ENCODE measurements at places on chromosomes 5 and 9.

DNA sequence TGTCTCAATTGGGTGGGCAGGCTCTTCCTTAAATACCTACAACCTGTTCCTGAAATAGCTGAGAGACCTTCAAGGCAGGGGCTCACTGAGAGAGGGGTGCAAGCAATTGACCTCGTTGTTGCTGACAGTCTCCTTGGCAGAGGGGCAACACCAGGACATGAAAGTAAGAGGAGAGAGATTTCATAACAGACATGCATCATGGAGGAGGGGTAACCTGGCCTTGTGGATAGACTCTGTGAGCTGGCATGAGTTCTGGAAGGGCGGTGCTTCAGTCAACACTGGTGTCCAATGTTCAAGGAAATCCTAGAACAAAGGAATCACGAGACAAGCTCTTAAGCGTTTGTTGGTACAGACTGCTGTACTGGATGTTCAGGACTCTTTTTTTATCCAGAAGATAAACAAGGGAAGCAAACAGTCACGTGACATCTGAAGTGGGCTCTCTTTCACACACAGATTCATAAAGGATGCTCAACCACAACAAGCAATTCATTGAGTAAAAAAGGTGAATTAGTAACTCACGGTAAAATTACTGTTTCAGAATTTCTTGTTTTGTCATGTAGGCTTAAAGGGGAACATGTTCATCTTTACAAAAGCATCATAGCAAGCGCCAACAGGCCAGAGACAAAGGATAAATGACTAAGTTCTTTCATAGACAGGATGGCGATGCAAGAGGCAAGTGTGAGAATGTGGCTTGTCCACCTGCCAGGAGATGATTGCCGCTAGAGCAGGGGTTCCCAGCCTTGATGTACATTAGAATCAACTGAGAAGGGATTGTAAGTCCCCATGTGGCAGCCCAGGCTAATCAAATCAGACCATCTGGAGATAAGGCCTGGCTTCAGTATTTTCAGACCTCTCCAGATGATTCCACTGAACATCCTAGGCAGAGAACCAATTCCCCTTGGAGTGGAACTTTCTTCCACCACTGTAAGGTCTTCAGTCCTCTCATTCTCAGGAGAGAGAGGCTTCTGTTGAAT, 20.7 kb downstream of the ANKRA2 start:
- DNase-seq, result no peak

DNA sequence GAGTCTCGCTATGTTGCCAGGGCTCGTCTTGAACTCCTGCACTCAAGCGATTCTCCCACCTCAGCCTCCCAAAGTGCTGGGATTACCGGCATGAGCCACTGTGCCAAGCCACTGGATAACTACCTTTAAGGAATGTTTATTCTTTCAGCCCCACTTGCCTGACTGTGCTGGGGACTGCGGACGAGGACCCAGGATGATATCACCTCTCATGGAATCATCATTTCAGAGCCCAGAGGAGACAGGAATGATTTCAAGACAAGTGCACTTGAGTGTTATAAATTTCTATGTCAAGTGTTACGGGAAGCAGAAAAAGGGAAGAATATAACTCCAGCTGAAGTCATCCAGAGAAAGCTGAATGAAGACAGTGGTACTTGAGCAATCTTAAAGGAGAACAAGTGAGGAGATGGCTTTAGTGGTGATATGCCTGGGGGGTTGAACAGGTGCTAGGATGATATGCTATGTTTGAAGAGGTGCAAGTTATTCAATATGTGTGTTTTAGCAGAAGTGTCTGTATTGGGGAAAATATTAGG, 109.3 kb downstream of the DCP2 start:
- DNase-seq, result no peak

GRCh38 chr5:35233601-35234000, 3.3 kb upstream of the PRLR start:
- DNase-seq, result no peak

DNA sequence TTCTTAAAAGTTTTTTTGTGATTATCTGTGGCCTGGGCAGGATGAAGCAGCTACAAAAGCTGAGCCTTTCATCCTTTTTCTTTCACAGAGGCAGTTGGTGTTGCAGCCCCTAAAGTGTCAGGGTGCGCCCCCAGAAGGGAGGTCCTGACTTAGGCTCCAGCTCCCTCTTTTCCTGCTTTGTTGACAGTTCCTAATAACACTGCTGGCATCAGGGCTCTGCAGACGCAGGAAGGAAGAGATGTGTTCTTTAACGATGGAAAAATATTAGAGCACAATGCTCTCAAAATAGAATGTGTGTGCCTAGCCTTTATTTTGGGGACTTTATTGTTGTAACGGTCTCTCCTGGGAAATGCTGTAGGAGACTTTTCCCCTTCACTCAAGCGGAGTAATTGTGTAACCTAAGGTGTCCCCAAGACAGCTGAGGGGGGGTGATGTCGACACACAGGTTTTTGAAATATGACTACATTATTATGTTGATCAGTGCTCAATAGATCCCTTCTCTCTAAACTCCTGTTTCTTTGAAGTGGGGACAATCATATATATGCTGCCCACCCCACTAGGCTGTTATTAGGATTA, 135.6 kb downstream of the SEMA6A start:
- no peak for DNase-seq

GRCh38 chr5:36407396-36407795, 105.7 kb upstream of the RANBP3L start:
- DNase-seq, result no peak

GRCh38 chr9:125460883-125461635, 199.4 kb downstream of the GAPVD1 start:
- no peak for DNase-seq

- DNase-seq, result no peak
Measured at GRCh38 chr5:151587796-151588555, 3.2 kb downstream of the FAT2 start.

DNA sequence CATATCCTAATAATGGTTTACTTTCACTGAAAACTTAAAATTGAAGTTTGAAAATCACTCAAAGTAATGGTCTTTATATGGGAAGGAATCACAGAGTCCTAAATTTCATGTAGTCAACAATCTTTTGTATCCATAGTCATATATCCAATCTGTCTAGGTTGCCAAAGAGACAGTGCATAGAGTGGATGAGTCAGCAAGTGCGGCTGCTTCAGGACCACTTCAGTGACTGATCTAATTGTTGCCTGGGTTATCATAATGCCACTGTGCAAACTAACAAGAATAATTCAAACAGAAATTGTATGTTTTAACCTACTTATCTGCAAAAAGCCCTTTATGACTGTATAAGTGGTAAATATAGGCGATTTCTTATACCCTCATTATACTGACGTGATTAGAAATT, 211.3 kb upstream of the PRR16 start:
- DNase-seq, result no peak

DNA sequence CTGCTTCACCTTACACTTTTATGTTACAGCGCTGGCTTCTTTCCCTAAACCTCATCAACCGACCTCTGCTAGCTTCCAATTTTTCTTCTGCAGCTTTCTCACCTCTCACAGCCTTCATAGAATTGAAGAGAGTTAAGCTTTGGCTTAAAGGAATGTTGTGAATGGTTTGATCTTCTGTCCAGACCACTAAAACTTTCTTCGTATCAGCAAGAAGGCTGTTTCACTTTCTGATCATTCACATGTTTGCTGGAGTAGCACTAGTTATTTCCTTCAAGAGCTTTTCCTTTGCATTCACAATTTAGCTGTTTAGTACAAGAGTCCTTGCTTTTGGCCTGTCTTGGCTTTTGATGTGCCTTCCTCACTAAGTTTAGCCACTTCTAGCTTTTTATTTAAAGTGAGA, 49.5 kb downstream of the NR3C1 start:
- DNase-seq, result no peak

DNA sequence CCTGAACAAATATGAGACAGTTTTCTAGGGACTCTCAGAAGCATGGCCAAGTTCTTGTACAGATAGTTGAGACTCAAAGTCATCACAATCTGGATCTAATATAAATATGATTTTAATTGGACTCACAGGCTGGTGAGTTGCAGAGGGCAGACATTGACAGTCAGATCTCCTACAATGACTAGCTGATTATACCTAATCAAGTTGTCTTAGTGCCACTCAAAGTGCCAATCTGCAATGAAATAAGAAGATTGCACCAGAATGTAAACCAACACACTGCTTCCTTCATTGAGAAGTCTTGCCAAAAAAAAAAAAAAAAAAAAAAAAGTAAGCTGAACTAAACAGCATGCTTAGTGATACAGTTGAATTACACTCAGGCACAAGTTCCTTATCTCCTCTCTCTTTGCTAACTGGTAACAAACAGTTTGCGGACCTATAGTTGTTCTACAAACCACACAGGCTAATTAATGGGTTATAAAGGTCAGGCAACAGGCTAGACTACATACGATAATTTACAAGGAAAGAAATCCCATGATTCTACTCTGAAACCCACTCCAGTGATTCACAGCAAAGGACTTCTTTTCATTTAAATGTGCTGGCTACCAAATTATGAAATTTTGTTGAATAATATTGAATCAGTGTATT, 107.3 kb upstream of the NIPBL start:
- DNase-seq, result no peak

- DNase-seq, result no peak
Measured at GRCh38 chr5:2293906-2294305, 411.2 kb upstream of the IRX4 start.

DNA sequence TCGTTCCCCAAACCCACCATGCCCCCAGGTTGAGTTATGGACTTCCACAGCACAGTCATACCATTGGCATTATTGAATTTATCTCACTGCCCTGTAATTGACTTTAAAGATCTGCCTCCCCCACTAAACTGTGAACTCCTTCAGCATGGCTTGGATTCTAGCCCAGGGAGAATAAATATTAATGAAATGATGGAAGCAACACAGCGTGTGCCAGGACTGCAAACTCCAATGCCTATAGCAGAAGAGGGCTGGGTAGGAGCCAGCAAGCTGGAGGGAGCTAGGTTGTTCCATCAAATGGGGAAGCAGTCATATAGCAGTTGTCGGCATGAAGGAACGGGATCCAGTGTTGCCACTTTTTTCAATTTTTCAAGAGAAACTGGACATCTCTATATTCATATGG, 69.0 kb upstream of the MSX2 start:
- no peak for DNase-seq

GRCh38 chr9:81083854-81084512, 605.4 kb downstream of the TLE1 start:
- no peak for DNase-seq

DNA sequence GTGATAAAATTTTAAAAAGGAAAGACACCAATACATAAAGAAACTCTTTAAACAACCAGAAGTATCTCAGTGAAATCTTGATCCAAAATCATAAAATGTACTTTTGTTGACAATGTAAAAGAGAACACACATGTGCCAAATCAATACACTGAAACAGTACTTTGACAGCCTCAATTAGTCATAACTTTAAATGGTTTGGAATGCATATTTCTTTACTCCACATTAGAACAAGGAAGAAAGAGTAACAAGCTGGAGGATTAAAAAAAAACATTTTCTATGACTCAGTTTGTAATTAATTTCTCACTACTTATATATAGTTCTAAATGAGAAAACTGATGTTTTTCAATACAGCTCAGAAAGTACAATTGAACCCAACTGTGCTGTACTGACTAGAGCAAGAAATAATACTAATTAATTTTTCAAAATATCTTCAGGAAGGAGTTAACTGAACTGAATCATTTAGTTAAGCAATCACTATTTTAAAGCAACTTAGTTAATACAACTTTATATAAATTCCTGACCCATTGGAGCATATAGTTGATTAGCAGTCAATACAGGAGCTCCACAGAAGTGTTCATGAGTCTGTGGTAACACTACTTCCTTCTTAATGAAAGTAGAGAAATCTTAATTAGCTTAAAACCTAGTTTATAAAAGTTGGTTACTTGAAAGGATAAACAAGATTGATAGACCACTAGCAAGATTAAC, 101.0 kb downstream of the NR3C1 start:
- no peak for DNase-seq

GRCh38 chr9:6098431-6098830, 83.0 kb upstream of the RANBP6 start:
- DNase-seq, result no peak

- DNase-seq, result no peak
Measured at GRCh38 chr9:109735801-109736200, 44.2 kb upstream of the PALM2AKAP2 start.

DNA sequence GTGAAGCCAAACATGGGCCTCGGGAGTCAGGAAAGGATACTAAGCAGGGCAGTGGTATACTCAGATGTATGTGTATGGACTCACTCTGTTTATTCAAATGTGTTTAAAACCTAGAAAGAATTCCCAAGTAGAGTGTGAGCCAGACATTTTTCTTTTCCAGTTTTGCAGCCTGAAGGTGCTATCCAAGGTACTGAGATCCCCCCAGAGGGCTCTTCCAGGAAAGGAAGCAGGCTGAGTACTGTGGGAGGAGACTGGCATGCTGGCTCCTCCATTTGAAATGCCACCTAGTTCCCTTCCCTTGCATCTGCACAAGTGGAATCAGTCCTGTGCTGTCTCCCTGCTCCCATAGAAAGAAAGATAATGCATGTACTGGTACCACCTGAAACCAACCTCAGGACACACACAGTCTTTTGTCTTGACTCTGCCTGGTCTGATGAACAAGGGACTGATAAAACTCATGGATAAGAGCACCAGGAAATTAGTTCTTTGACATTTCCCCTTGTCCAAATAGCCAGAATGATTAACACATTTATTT, 85.9 kb downstream of the HRH2 start:
- no peak for DNase-seq

- no peak for DNase-seq
Measured at GRCh38 chr5:113331209-113331551, 103.6 kb downstream of the TSSK1B start.

DNA sequence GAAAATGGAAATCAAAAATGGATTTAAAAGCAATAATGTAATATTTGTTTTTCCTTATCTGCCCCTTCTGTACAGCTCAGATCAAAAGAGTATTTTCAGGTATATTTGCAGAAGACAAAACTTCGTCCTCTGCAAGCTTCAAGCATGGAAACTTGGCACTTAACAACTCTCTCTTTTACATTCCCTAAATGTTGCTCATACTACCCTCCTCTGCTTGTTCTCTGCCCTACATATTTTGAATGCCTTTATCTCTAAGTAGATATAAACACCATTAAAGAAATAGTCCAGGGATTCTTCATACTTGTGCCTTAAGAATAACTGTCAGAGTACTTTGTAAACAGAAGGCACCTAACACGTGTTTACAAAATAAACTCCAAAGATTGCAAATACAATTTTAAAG, 19.2 kb upstream of the SMC2 start:
- DNase-seq, result no peak

GRCh38 chr9:107779731-107780130, 290.2 kb upstream of the KLF4 start:
- DNase-seq, result no peak

All from T-cell (primary cell).